ENCODE measurements at places on chromosomes 6 and 20.

DNA sequence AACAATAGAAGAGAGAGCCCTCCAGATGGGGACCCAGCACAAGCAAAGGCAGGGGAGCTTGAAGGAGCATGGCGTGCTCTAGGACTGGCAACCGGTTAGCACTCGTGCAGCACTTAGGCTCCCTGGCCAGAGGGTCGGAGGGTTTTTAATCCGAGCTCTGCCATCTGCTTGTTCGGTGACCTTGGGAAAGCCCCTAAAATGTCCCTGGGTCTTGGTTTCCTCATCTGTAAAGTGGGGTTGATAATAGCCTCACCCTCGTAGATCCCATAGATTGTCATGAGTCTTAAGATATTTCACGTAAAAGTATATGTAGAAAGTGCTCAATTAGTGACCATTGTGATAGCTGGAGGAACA lies 16.6 kb upstream of the HCK start:
- no peak for DNase-seq

DNA sequence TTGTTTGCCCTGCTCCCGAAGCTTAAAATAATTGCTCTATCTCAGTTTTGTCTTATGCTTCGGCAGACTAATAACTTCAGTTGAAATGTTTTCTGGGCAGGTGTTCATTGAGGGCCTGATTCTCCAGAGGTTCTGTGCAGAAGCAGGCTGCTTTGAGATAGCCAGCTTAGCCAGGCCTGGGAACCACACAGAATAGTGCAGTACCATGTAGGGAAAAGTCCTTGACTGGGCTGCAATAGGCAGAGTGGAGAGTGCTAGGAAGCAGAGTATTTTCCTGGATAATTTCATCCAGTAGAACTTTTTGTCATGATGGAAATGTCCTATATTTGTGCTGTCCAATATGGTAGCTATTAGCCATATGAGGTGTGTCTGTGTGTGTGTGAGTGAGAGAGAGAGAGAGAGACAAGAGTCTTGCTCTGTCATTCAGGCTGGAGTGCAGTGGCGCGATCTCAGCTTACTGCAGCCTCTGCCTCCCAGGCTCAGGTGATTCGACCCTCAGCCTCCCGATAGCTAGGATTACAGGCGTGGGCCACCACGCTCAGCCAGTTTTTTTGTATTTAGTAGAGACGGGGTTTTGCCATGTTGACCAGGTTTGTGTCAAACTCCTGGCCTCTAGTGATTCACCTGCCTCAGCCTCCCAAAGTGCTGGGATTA lies 15.9 kb downstream of the TOP1 start:
- no peak for DNase-seq

DNA sequence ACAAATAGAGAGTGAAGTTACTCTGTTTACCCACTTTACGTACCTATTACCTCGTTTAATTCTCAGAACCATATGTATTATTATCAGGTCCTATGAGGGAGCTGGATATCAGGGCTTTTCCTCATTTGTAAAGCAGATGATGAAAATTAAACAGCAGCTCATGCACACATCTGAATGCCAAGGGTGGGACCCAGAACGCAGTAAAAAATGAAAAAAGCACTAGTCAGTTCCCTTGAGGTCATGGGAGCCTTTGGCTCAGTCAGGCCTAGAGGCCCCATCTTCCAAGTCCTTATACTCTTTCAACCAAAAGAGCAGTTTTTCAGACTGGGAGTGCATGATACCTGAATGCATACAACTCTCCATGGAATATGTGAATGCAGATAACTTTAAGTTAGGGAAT lies 23.0 kb downstream of the B3GAT2 start:
- DNase-seq: no peak

DNA sequence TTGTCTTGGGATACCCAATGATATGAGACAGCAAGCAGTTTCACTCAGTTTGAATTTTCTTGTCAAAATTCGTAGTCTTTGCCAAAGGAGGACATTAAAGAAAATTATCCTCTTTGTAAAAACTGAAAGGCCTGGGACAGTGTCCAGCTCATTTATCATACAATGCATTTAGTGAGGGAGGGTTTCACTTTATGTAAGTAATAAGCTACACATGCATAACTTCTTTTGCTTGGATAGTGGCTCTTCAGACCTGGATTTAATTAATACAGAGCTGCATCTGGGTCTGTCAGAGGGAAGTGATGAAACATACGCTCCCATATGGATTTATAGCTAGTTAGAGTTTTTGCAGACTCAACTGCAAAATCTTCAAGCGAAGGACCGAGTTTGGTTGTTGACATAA lies 175.6 kb downstream of the PHACTR1 start:
- no peak for DNase-seq

- no peak for DNase-seq
These were observed 144.9 kb downstream of the SOX4 start for GRCh38 chr6:21738180-21739094.

- peak; percentile 85 for DNase-seq
These were observed at the start of gene ME1 for GRCh38 chr6:83430611-83431544. TSS of gene ME1 (minus strand) at chr6:83431051. CDS start at chr6:83430954, 97 bp downstream.
